ENCODE measurements at places on chromosomes 12 and 14.

- DNase-seq = no peak
Observed at GRCh38 chr12:7351177-7351576, 47.3 kb downstream of the ACSM4 start.

DNA sequence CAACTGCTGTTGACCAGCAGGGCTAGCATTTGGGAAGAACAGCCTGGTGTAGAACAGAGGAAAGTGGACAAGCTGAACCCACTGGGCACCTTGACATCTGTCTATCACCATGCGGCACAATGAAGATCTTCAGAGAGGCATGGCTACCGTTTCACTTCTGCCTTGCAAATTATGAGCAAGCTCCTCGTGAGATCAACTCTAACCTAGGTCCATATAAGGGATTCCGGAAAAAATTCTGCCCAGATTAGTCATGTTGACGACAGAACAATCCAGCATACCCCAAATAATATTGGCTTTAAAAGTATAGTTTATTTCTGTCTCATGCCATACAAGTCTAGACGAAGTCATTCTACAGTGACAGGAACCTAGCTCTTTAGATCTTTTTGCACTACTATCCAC, 91.6 kb upstream of the ATF7IP start:
- DNase-seq = no peak

GRCh38 chr14:29584992-29585391, 342.7 kb downstream of the PRKD1 start:
- no peak for DNase-seq

DNA sequence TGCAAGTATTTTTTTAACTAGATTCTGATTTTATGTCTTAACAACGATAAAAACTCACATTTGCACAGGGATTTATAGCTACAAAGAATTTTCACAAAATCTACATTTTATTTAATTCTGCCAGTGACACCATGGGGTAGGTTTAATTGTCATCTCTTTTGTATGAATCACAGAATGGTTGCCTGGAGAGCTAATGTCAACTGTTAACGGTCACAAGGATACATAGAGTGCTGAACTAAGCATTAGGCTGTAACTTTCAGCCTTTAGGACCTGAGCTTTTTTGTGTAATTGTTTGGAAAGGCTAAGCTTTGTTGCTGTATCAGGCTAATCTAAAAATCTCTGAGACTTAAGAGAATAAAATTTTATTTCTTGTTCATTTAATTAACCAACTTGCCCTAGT, 465.3 kb upstream of the TBX3 start:
- DNase-seq = no peak

DNA sequence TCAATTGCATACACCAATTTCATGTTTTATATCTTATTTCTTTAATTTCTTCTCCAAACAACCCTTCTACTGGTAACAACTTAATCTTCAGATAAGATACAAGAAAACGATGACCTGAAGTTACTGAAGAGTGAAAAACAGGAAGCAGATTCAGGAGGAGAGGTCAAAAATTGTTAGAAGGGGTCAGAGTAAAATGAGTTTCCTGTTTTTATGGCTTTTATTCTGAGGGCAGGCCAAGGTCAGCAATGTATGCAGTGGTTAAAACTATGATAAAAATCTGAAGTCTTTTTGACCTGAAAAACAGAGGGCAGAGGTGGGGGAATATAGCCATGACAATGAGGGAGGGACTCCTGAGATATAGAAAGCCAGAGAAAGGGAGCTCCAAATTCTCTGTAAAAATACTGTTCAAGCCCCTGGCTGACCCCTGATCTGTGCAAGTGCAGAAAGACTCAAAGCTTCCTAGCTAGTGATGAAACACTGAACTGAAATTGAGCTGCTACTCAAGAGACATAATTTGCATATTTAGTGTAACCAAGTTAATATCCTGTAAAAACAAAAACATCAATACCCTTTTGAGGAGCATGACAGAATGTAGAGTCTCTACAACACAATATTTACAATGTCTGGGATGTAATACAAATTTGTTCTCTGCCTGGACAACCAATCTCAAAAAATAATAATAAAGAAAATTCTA, 514.3 kb upstream of the SEL1L start:
- DNase-seq = no peak

GRCh38 chr14:88521818-88522217, 33.0 kb downstream of the PTPN21 start:
- DNase-seq = no peak

DNA sequence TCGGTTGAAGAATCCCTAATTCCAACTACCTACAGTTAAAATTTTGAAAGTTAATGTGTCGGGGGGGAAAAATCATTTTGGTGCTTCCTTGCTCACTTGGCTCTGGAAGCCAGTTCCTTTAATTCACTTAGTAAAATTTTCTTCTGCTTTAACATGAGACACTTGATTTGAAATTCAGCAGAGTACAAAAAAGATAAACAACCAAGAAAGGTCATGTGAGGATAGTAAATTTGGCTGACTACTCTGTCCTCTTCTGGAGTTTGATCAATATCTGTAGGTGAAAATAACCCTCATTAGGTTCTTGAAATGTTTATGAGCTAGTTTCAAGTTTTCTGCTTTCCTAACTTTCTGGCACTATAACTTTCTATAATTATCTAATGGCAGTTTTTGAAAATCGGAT, 43.4 kb downstream of the KCNJ8 start:
- no peak for DNase-seq

DNA sequence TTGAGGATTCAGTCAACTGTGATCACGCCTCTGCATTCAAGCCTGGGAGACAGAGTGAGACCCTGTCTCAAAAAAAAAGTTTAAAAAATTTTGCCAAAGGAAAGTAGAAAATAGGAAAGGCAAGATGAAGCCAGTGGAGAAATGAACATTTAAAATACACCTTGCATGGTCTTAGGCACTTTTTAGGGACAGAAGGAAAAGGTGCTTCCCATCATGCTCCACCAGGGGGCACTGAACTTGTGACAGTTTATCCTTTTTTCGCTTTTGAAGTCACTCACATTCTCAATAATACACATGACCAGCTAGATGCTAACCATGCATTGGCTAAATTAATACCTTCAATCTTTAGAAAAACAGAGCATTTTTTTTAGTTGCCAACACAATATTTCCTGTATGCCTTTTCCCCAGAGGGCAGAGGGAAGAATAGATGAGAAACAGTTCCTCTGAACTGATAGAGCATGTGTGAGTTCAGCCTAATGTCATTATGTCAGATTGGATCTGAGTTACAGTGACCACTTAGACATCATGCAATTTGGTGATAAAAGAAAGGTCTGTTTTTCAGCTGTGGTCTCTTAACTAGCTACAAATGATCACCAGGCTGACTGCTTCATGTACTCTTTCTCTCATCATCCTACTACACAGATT, 221.8 kb upstream of the SSTR1 start:
- DNase-seq = peak; percentile 69

DNA sequence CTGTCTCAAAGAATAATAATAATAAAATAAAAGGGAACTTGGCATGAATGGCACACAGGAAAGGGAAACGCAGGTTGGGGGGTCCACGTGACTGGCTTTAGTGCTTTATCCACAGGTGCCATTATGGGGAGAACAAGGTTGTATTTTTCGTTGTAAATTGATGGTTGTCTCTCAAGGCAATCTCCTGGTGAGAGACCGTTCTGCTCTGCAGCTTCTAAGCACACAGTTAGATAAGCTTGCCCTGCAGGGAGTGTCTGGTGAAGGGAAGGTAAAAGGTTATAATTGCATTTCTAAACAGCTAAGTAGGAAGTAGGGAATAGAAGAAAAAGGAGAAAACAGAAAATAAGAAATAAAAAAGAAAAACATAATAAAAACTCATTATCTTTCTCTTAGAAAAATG, 69.1 kb upstream of the CPSF6 start:
- no peak for DNase-seq

DNA sequence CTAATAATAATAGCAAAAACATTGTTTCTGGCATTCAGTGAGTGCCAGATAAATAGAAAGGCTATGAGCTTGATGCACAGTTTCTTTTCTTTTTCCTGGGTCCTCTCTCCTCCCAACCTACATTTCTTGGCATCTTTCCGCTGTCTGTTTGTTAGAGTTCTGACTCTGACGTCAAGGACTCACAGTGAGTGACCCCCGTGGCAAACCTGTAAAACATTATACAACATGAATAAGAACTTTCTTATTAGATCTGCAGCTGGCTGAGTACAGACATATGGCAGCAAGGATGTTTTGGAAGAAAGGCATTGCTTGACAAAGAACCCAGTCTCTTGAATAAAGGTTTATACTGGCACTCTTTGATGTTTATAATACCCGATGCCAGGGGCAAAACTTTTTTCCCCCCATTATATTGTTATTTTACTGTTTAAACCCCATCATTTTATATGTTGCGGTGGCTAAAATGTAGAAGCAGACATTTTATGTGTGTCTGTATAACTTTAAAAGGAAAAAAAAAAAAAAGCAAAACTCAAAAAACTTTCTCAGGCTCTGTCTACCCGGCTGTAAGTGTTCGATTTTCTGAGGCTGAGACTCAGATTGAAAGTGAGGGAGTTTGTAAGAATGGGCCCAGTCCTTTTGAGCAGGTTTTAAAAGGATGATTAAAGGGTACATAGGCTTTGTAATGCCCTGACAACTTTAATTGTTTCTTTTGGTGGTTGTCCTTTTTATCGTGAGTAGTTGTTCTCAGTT, 159.3 kb downstream of the PDE3A start:
- DNase-seq = no peak

DNA sequence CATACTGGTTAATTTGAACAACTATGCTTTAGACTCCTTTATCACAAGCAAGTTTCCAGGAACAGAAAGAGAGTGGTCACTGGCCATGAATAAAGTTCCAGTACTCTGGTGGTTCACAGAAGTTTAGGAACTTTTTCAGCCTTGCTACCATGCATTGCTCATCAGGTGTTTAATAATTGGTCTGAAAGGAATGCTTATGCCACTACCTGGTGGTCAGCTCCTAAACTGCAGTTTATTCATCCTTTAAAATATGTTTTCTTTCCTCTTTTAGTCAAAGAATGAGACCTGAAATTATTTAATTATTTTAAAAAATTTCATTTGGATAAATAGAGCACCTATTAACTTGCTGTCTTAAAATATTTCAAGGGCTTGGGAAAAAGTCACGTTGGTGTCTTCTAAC, 260.1 kb upstream of the OR4E1 start:
- DNase-seq = peak; percentile 48

DNA sequence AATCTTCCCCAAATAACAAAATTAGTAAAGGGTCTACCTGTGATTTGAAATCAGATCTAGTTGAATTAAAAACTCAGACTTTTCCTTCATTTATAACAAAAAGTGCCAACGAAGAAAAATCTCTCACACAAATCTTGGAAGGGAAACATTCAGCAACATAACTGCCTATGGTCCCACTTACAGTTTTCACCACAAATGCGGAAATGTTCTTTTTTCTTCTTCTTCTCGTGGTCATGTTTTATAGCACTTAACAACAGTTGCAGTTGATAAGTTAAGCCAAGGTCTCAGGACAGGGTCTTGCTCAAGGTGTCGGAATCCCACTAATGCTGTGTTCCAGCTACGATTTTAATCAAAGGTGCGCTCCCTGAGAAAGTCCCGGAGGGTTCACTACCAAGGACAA, 10.1 kb downstream of the RNASE6 start:
- no peak for DNase-seq

DNA sequence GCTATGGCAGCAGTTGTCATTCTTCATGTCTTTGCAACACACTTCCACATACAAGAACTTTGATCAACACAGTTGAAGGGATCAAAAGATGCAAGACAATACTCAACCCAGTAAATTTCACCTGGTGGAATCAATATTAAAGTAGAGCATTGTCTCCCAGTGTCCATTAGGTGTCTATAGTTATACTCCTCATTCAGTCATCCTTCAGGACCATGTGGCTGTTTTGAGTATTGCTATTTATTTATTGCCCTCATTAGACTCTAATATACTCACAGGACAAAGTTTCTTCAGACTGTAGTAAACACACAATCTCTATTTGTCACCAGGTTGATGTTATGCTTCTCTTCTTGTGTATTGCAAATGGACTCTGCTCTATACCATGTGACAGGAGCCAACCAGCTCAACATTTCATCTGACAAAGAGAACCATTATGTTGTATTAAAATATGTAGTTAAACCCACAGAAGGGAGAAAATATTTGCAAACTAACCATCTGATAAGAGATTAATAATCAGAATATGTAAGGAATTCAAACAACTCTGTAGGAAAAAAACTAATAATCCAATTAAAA, 146.6 kb downstream of the TGFB3 start:
- DNase-seq = no peak

DNA sequence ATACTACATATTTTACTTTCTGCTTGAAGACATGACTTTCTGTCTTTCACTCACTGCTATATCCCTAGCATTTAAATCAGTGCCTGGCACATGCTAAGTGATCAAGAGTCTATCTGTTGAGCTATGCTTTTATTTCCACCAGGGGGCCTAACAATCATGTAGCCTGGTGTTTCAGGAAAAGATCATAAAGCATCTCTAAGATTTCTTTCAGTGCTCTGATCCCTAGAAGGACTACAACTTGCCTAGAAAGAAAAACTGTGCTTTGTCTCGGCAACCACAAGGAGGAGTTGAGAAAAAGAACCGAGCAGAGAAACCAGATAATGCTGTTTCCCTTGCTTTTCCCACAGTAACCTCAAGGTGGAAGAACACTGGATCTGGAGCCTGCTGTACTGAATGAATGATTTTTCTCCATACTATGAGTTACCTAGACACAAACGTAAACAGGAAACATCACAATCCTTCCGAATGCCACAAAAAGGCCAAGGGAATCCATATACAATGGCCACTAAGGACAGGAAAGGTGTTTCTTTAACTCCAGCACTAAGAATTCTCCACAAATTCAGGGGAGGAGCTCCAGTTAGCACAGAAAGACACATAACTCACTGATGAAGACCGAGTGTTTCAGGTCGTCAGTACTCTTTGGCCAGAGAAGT, 1.2 kb downstream of the CRY1 start:
- DNase-seq = peak; percentile 78

GRCh38 chr12:113226696-113227568, 5.7 kb downstream of the TPCN1 start:
- DNase-seq = no peak

GRCh38 chr12:69546693-69547438, 38.4 kb upstream of the CCT2 start:
- no peak for DNase-seq

GRCh38 chr14:98445718-98446117, 826.3 kb downstream of the BCL11B start:
- DNase-seq = no peak

DNA sequence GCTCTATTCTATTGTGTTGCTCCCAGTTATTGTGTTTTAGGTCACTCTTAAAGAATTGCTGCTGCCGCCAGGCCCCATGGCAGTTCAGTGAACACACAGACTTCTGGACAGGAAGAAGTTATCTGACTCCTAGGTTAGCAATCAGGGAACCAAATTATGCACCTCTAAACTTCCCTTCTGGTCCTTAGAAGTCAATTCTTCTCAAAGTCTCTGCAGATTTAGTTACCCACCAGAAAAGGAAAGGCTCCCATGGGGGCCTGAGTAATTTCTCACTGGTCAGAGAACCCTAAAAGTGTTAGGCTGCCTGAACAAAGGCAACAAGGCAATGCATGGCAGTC, 10.0 kb downstream of the EMP1 start:
- DNase-seq = no peak

DNA sequence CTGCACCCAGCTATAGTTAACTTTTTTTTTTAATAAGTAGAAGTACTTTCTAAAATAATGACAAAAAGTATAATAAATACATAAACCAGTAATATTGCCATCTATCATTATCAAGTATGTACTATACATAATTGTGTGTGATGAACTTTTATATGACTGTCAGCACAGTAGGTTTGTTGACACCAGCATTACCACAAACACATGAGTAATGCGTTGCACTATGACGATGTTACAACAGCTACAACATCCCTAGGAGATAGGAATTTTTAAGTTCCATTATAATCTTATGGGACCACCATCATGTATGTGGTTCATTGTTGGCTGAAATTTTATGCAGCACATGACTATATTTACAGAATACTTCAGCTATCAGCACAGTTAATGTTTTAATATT, 62.9 kb upstream of the VSX2 start:
- no peak for DNase-seq

Measured in CD4-positive, alpha-beta T cell treated with Interleukin-17A for 1 hour (primary cell).